Right renal pelvis (tissue), 4 donors: ENCODE measurements at places on chromosomes 11 and 22. TPM values are rescaled to one million over a fixed set of nuclear protein-coding genes. Genes with fewer than 3 reads are reported as not detected.

Gene KRTAP5-1
- 0.36 TPM for polyA plus RNA-seq

Gene KRTAP5-7
- not detected for polyA plus RNA-seq

DNA sequence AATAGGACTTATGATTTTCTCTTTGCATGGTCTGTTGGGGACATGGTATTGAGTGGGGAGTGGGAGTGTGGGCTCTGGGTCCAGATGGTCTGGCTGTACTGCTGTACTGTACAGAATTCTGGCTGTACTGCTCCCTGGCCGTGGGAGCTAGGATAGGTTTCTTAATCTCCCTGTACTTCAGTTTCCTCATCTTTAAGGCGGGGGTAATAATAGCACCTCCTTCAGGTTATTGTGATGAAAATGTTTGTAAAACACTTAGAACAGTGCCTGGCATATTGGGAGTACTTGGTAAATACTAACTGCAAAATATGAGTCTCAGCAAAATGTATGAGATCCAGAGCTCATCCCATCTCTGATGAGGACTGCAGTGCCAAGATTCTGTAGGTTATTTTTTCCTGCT lies 198.6 kb downstream of the KIF18A start:
- DNase-seq = no peak

GRCh38 chr11:17936790-17937189 lies 76.1 kb downstream of the SERGEF start:
- DNase-seq = no peak
